ENCODE measurements at places on chromosomes 1 and 21.

DNA sequence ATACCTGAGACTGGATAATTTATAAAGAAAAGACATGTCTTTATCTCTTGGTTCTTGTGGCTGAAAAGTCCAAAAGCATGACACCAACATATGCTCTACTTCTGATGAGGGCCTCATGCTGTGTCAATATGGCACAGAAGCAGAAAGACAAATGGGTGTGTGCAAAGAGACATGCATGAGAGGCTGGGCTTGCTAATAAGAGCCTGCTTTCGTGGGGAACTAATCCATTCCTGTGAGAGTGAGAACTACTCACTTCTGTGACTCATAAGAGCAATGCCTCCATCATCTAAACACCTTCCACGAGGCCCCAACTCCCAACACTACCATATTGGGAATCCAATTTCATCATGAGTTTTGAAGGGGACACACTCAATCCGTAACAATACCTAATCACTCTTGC, 340.0 kb upstream of the DUSP10 start:
- no peak for DNase-seq

DNA sequence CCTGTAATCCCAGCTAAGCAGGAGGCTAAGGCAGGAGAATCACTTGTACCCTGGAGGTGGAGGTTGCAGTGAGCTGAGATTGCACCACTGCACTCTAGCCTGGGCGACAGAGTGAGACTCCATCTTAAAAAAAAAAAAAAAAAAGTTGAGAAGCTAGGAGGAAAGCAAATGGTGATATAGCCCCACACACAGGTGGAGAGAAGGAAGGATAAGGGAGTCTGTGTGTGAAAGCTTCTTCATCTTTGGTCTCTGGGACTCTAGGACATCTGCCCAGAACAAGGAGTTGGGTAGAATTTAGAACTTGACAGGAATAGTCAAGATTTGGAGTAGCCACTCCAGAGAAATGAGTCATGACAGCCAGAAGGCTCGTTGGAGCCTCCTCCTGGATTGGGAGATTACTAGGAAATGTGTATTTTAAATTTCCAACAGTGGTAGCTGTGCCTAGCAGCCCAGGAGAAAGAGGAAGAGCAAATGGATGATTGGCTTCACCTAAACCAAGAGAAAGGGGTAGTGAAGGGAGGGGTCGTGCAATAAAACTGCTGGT, 19.9 kb downstream of the NPL start:
- DNase-seq, result no peak

- DNase-seq, result peak; percentile 35
Observed at GRCh38 chr1:226201029-226201593, 14.6 kb upstream of the ACBD3 start.

GRCh38 chr1:212981571-212982328, 31.4 kb downstream of the VASH2 start:
- DNase-seq, result no peak

GRCh38 chr1:2018217-2019171, 651 bp upstream of the GABRD start:
- no peak for DNase-seq

DNA sequence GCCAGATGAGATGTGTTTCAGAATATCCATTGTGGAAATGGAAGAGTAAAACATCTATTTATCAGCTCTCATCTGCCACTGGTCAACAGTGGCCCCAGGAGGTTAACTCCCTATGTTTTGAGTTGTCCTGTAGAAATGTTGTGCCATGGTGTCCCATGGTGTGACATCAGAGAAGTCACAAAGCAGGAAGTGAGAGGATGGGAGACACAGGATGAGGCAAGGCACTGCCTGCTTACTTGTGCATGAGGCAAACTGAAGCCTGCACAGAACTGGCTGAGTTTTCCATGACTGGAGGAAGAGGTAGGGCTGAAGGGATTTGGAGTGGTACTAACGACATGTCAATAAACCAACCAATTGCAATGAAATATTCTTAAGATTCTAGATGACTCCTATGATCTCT, 131.5 kb upstream of the ZNF644 start:
- no peak for DNase-seq

Data from Kasumi-1 (cell line).